Central memory CD4-positive, alpha-beta T cell (primary cell): ENCODE measurements at places on chromosomes 3 and 15.

DNA sequence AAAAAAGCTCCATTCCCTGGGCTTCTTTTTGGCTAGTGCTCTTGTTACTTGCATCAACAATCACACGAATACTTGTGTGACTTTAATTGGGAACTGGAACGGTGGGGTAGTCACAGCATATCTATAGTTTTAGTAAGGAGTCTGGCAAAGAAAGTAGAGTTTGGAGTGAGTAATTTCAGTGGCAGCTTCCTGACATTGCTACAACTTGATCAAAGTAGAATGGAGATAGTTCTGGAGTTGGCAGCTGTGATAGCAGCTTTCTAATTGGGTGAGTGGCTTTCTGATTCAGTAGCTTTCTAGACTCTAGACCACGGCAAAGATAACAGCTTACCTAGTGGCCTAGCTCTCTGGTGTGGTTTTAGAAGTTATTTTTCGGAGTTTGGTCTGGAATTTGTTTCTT is 475.0 kb downstream of the TUSC7 start:
- DNase-seq, result no peak

DNA sequence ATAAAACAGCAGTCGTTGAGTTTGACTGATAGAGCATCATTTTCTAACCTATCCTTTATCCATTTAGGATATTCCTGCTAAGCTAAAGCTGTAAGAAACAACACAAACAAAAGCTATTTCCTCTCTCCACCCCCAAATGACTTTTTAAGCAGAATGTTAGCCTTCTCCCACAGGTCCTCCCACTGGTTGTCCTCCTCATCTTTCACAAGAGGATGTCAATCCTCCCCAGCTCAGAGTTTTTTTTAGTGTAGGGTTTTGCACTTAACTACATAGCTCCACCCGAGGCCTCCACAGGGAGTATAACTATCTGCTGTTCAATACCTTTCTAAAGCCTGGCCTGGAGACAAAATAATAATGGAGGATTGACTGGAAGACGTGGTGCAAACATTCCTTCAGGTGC is 7.8 kb downstream of the SETMAR start:
- DNase-seq, result no peak

- no peak for DNase-seq
These were observed 97.1 kb downstream of the STRIT1 start for GRCh38 chr3:155196131-155197021.

DNA sequence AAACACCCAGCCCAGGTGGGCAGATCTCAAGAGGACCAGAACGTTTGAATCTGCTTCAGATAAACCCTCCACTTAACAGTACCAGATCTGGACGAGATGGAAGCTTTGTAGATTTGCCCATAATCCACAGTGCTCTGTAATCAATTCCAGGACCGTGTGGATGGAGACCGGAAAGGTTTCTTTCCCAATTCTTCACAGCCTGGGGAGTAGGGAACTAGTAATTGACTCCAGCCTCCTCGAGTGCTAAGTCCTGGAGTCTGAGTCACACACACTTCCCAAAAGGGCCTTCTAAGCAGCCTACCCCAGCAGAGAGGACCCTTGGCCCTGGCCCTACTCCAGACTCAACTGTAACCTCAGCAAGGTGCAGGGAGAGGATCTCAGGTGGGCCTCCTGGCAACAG is 56.2 kb upstream of the TSEN2 start:
- DNase-seq, result no peak

DNA sequence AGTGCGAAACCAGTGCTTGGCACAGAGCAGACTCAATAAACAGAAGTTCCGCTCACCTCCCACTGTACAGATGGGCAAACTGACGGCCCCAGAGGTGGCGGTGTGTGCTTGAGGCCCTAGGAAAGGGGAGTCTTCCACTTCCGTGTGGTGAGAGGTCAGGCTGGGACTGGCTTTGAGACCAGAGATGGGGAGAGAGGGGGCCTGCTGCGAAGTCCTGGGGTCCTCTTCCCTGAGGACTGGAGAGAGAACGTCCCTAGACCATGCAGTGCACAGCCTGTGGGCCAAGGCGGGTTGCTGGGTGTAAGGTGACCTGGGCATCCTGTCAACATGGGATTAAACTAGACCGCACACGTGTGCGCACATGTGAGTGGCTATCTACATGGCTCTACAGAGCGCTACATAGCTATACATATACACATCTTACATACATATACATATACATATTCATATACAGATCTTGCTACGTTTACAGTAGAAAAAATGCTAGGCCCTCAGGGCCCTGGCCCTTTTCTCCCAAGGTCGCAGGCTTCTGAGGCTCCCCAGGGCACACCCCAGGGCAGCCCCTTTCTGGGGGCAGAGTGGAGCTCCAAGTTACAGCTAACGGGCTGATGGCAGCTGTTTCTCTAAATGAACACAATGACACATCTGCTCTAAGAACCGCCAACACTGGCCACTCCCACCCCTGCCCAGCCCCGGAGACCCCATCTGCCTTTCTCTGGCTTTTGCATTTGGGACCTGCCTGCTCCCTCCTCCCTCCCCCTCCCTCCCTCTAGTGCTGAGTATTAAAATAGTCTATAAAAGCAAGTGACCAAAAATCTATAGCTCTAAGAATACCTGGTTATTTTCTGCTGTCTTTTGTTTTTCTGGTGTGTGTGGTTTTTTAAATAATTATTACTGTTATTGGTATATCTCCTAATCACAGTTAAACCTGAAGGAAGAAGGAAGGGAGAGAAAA is 47.0 kb downstream of the HCN4 start:
- no peak for DNase-seq

DNA sequence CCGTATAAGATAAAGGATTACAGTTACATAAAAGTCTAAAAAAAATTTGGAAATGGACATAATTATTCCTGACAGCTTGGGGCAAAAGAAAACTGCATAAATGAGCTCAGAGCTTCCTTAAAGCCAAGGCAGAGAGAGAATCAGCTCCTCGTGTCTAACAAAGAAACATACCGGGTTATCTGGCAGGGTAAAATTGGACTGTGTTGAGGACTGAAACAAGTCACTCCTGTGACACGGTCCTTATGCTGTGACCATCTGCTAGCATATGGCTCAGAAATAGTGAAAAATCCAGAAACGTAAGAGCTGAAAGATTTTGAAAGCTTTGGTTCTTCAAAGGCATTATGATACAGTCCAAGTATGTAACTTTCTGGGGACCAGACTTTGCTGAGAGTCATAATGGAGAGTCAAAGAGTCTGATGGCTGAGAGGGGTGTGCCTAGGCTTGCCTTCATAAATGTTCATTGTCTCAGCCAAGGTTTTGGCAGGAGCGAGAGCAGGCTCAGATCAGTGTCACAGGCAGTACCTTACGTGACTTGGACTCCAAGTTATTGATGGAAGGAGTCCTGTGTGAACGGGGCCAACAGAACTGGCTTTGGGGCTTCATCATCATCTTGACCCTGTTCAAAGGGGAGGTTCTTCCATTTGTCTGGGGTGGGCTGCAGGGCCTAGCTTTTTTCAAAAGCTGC is 12.5 kb downstream of the MAP6D1 start:
- no peak for DNase-seq

DNA sequence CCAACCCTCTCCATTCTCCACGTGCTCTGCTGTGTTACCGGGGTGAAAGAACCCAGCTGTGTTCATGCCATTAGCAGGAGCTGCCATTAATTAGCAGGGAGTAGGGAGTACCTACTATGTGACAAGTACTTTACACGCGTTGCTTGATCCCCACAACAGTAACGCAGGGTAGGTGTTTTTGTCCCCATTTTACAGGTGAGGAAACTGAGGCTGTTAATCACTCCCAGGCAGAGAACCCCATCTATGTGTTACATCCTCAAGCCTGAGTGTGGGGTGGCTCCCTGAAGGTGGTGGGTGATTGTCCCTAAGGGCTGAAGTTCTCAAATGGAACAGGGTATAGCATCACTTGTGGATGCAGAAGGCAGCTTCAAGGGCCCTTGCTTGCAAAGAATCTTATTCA is 22.8 kb downstream of the MELTF start:
- DNase-seq, result no peak
